Stimulated activated CD8-positive, alpha-beta memory T cell treated with anti-CD3 and anti-CD28 coated beads, Interleukin-2, amount 100 ng/mL, for 1 hour (primary cell): ENCODE measurements at places on chromosomes 2 and 18.

DNA sequence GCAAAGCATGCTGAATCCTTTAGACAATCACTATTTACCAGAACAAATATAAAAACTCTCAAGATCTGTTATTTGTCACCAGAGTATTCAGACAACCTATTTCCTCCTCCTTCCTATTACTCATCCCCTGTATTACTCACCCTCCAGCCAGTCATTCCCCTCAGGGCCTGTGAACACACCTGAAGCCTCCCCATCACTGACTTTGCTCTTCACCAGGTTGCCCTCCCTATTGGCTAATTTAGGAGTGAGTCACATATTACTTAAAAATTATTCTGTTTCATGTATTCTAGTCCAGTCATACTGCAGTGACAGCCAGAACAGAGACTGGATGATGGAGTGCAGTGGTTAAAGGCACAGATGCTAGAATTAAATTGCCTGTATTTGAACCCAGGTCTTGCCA lies 3.7 kb upstream of the ATG16L1 start:
- DNase-seq: peak; percentile 28

DNA sequence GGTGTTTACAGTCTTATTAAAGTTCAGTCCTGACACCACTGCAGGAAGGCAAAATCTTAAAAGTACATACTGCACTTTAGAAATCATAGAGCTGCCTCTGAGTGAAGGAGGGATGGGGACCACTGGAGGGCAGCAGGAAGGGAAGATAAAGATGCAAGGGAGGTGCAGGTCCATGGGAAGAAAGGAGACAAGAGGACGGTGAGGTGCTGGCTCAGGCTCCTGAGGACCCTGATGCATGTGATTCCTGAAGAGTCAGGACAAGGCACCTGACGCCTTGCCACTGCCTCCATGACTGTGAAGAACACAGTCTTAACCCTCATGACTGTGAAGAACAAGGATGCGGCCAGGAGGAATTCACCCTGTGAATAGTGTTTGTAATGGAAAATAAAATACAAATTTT lies 116.2 kb upstream of the NPAS2 start:
- DNase-seq: no peak

DNA sequence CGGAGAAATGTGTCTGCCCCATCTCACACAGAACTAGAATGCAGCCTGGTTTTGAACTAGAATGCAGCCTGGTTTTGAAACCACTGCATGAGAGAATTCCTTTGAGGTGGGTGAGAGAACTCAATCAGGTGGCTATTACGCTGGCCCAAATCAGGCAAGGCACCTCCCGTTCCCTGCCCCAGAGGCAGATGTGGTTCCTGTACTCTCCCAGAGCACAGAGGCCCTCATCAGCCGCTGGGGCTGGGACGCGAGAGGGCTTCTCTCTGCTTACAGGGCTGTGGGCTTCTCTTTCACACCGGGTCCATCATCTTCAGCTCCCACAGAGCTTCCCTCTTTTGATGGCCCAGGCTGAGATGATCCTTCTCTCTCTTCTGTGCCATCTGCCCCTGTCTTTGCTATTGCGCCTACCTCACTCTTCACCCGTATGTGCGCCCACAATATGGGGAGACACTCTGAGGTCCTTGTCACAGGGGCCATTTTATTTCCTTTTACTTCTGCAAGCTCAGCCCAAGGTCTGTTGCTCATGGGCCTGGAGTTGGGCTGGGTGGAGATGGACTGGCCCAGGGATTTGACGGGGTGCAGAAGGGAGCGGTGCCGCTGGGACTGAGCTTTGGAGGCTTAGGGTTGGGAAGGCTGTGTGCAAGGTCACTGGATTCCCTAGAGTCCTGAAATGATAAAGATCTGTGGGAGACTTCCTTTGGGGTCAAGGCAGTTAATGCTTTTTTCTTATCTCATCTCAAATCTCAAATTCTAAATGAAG lies 84.4 kb upstream of the HS6ST1 start:
- DNase-seq: no peak

DNA sequence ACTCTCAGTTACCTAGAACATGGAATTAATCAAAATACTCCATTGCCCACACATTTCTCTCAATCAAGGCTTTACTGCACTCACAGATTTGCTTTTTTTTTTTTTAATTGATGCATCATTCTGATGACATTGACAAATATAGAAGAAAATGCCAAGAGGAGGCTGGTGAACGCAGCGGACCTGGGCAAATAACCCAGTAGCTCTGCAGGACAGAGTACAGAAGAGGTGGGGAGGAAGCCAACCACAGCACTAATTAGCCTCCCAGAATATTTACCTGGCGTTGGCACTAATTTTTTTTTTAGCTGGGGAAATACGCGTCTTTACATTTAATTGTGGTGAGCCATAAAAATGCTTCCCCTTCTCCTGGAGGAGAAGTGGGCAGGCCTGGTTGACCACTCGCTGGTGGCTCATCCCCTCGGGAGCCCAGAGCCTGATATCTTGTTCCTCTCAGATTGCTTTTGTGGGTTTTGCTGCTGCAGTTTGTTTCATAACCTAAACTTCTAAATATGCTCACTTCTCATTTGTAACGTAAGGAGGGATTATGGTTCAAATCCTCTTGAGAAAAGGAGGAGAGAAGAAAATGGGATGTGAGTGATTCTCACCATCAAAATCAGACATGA lies 165.8 kb upstream of the EPB41L3 start:
- no peak for DNase-seq

DNA sequence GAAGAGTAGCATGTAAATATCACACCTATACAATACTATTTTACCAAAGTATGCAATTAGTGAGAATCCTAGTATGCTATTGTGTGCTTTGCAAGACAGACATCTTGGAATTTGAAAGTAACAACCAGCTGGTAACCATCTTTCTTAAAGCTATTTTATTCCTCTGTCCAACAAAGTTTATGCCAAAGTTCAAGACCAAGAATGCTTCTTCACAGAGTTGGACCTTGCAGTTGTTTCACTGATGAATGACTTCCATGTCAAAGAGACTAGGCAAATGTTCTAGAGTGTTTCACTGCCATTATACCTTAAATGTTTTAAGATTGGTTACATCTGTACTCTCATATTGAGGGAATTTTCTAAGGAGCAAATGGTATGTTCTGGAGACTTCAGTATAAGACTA lies 215.2 kb upstream of the CRIM1 start:
- no peak for DNase-seq
